ENCODE measurements at places on chromosomes 11 and 22.

- no peak for DNase-seq
Observed at GRCh38 chr11:43497144-43497543, 138.4 kb downstream of the TTC17 start.

DNA sequence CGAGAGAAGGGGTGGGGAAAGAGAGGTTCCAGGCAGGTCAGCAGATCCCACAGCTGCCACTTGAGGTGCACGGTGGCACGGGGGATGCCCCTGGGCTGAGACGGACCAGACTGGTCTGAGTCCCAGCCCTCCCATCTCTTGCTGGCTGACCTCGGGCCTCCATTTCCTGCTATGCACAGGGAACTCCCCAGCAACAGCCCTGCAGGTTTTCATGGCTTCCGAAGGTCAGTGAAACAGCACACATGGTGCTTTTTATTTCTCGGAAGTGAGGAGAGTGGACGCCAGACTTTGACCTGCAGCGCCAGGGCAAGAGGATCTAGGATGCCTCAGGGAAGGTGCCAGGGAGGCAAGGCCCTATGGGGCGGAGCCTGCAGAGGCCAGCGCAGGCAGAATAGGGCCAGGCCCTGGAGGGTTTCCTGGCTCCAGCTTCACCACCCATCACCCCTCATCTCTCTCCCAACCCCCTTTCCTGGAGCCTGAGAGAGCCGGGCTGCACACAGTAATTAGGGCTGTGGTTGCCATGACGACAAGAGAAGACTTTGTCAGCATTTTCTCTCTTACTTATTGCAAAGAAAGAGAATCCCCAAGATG is 29.5 kb downstream of the SLC22A12 start:
- DNase-seq = no peak

GRCh38 chr11:46383974-46384701 is 2.7 kb downstream of the MDK start:
- no peak for DNase-seq

GRCh38 chr22:31681349-31682345 is 19.6 kb upstream of the PISD start:
- no peak for DNase-seq

DNA sequence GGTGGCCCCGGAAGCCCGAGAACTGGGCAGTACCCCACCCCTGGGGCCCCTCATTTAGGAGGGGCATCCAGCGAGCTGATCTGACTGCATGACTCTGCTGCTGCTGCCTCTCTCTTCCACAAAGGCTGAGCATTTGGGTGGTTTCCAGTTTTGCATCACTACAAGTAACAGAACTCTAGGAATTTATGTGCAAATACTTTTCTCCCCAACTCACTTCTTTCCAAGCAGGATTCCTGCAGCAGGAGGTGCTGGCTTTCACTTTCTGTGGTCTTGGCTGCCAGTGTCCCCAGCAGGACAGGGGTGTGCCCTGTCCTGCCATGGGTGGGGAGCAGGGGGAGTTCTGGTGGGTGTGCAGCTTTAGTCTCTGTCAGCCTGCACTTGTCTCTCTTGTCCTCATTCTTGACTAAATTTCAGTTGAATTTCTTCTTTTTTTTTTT is 21.2 kb downstream of the UPB1 start:
- DNase-seq = no peak

DNA sequence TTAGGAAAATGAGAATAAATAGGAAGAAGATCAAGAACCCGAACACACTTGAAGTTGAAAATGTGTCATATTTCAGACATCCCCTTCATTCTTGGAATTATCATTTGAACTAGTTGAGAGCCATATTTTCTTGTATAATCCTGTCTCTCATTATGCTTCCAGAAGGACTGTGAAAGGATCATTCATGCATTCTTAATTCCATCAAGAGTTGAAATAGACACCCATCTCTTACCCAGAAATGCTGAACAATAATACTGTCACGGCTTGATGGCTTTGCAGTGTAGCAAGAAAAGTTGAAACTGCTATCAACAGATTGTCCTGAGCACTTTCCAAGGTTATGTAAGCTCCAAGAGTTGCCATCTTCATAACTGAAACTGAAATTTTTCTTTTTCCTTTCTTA is 79.7 kb downstream of the ARHGAP42 start:
- DNase-seq = no peak

DNA sequence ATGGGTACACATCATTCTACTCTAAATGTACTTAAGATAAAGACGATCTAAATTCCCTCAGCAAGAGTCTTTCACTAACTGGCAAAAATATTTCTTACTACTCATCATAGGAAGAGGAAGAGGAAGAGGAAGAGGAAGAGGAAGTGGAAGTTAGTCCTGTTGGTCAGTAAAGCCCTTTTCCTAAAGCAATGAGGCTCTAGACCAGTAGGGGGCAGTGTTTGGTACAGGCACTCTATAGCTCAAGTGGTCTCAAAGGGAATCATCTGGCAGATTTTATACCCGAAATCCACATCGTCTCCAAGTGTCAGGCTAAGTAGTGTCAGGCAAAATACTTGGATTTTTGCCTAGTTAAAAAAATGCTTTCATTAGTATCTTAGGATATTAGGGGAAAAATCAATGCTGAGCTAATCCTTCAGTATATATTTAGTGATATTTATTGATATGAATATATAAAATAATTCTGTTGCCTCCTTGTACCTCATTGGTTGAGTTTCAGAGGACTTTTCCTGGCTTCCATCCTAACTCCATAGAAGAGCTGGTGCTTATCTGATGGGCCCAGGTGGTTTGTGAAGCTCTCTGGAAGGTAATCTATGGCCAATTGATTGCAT is 7.7 kb downstream of the BLID start:
- no peak for DNase-seq

- no peak for DNase-seq
Observed at GRCh38 chr22:50272044-50272802, 2.0 kb upstream of the MAPK11 start.

DNA sequence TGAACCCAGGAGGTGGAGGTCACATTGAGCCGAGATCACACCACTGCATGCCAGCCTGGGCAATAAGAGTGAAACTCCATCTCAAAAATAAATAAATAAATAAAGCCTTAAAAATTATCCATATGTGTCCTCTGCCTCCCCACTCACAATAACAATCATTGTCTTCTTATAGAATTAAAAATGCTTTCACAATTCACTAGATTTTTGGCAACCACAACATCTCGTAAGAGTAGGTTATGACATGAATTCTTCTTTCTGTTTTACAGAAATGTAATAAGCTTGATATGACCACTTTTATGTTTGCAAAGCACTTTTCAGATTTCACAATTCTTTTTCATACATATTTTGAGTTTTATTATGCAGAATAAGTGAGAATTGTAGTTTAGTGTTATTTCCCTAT is 54.5 kb upstream of the HSPA8 start:
- no peak for DNase-seq

GRCh38 chr11:122322329-122322728 is 206.3 kb upstream of the BLID start:
- no peak for DNase-seq

DNA sequence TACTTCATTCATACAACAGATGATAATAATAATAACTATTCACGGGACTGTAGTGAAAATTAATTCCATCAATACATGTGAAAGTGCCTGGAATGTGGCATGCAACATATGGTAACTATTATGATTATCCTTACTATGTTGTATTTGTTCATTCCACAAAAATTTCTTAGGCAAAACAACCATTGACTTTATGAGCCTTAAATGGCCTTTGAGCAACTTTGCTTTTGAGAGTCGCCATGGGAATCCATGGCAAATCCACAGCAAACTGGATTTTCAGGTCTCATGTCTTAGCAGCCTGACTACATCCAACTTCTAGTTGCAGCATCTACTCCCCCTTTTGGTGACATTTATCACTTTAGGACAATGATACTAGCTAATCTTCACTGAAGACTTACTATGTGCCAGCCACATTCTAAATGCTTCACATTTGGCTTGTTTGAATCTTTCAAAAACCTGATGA is 56.8 kb downstream of the SLC1A2 start:
- DNase-seq = no peak

DNA sequence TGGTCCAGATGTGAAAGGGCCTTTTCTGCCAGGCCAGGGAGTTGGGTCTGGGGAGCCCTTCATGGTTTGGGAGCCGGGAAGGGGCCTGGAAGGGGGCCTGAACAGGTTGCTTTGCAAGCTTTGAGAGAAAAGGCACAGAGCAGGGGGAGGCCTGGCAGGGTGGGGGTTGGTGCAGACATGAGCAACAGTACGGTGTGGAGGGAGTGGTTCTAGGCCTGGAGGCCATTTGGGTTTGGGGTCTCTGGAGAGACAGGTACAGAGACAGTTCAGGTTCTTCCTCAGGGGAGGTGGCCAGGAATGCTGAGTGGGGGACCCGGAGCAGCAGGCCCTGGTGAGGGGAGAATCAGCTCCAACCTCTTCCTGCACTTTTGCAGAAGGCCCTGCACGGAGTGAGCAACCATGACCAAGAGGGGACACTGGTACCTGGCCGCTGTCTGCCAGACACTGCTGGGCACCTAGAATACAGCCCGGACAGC is 1.4 kb downstream of the KDELR3 start:
- DNase-seq = no peak

DNA sequence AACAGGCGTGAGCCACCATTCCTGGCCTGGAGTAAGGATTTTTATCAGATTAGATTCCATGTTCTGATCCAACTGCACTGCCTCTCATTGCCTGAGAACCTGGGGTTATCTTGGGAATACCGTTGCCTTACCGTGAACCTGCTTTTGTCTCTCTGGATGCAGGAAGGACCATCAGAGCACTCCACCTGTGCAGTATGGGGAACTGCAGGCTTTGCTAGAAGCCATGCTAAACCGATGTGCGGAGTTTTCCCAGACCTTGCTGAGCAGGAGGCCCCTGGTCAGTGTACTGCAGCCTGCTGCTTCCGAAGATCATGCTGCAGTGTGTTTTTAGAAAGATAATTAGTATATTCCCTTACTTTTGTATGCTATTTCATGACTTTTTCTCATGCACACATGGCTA is 43.6 kb downstream of the MEI1 start:
- no peak for DNase-seq

DNA sequence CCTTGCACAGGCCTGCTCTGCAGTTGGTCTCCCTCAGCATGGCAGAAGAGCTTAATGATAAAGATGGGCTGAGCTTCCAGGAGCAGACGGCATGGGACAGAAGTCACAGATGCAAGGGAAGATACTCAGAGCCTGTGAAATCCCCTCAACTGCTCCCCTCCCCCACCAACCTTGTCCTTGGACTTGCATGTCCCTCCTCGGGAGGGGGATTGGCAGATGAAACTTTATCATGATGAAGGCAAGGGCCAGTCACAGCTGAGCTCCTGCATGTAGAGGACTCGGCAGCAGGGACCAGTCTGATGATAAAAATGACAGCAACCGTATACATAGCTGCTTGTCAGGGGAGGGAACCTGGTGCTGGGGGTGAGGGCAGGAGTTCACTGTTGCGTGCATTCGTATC is 6.8 kb upstream of the SLC22A8 start:
- DNase-seq = no peak

DNA sequence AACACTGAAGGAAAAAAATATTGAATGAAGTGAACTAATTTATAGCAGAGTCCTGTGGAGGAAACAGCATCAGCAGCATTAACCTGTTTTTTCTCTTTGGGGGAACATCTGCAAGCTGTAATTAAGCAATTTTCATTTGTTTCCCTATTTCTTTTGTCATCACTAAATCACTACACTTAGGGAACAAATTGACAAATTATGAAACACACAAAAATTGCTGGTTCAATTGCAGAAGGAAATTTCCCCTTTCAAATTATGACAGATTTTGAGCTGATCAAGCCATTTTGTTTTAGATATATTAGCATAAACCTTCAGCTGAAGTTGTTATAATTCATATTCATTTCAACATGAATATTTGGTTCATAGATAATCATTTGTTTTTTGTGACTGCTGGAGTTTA is 22.2 kb upstream of the RAG2 start:
- DNase-seq = no peak

GRCh38 chr11:57338142-57338541 is at the start of gene P2RX3:
Gene P2RX3, plus strand, starts transcription at chr11:57338352. Its CDS starts 199 bp downstream, at chr11:57338551.
- no peak for DNase-seq

DNA sequence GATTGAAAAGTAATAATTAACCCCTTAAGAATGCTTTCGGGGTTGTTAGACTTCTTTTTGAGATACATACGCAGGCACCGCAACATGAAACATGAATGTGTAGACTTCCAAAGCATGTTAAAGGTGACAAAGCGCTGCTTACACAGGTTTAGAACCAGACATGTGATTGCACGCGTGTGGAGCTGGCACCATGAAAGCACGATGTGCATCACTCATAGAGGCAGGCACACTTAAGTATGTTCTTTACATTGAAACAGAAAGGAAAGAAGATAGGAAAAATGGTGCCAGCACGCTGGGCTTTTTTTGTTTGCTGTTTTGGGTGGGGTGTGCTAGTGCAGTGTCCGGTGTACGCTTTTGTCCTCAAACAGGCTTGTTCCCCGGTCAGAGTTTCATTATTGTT is 83.6 kb upstream of the PPARA start:
- DNase-seq = no peak

GRCh38 chr11:69501891-69502860 is 20.7 kb downstream of the LINC01488 start:
- DNase-seq = no peak

DNA sequence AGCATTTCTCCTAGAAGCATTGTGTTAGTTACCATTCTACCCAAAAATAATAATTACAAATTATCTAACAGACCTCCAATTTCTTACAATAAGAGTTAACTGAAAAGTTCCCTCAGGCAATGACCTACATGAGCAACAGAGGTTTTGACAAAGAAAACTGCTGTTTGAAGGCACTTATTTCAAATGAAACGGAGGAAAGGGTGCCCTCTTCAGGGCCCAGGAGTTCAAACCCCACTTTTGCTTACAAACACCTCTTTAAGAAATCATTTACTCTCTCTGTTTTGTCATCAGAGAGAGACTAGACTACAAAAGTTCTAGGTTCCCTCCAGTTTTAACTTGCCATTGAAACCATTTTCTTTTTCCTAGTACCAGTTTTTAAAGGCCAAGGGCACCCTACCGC is 56.7 kb downstream of the AMBRA1 start:
- no peak for DNase-seq

DNA sequence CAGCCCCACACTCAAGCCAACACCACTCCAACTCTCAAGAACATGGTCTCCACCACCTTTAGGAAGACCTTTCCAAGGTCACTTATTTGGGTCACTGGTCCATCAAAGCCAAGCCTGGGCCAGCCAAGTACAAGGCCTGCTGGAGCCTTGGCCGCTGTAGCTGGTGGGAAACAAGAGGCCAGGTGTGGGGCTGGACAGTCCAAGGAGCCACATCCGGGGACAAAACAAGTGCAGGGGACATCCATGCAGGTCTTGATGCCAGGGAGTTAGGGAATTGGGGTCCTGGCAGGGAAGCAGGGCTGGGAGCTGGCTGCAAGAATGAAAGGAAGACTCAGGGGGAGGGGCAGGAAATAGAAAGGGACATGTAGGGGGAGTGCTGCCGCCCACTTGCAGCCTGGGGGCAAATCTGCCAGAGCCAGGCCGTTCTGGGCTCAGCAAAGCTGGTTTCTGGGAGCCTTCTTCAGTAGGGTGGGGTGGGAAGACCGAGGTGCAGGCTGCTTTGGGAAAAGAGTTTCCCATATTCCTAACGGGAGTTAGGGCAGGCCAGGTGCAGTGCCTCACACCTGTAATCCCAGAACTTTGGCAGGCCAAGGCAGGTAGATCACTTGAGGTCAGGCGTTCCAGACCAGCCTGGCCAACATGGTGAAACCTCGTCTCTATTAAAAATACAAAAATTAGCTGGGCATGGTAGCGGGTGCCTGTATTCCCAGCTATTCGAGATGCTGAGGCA is 69.5 kb upstream of the ATXN10 start:
- no peak for DNase-seq

GRCh38 chr22:31728857-31729256 is 21.1 kb downstream of the PRR14L start:
- no peak for DNase-seq

- DNase-seq = no peak
Observed at GRCh38 chr11:3856856-3857553, 1.5 kb downstream of the STIM1 start.

- no peak for DNase-seq
Observed at GRCh38 chr11:99534812-99535211, 514.1 kb downstream of the CNTN5 start.
